Fibroblast of upper back skin (primary cell): ENCODE measurements at places on chromosomes 1 and 21.

GRCh38 chr1:112461200-112461871, 47.4 kb upstream of the WNT2B start:
- DNase-seq, result no peak

- DNase-seq, result no peak
Observed at GRCh38 chr1:40318970-40319621, 2.0 kb upstream of the COL9A2 start.

DNA sequence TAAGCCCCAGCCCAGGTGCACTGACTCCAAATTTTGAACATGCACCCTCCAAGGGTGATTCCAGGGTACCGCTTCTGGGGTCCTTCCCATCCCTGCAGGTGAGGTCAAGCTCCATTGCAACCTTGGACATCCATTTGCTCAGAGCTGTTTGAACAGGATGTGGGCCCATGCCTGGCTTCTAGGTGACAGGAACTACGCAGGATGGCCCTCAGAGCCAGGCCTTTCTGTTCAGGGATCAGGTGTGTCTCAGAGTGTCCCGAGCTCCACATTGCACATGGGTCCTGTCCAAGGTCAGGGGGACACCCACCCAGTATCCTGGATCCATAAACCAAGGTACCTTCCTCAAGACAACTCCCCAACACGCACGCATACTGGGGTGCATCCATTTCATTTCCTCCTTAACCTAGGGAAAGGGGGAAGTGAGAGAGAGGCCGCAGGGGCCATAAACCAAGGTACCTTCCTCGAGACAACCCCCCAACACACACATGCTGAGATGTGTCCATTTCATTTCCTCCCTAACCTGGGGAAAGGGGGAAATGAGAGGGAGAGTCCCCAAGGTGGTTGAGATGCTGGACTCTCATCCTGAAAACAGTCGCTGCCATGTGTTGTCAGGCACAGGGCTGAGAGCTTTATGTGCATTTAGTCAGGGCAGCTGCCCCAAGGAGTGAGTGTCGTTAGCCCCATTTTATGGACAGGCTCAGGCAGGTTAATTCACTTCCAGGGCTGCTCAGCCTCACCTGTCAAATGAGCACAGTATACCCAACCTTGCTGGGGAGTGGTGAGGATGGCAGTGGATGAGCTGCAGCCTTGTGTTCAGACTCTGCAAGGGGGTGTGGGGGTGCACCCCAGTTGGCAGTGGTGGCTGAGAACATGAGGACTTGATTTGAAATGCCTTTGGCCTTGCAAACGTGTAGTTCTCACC, 2.1 kb downstream of the SLC66A1 start:
- no peak for DNase-seq

DNA sequence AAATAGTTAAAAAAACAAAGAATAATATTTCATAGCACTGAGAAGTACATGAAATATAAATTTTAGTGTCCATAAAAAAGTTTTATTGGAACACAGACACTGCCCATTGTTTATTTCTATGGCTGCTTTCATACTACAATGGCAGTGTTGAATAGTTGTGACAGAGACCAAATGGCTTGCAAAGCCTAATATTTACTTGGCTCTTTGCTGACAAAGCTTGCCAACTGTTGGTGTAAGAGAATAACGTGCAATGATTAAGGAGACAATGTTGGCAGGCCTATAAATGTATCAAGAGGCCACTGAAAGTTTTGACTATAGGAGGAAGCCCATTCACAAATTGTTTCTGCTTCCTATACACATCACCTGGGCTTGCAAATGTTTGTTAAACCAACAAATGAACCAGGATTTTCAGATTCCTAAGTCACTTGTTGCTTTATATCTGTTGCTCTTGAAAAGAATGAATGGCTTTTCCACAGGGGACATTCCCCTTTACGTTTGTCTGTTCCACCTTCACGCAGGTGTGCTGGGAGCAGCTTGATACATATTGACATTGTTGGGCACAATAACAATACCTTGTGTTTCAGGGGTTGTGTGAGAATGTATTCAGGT, 5.5 kb upstream of the ST6GALNAC3 start:
- no peak for DNase-seq

DNA sequence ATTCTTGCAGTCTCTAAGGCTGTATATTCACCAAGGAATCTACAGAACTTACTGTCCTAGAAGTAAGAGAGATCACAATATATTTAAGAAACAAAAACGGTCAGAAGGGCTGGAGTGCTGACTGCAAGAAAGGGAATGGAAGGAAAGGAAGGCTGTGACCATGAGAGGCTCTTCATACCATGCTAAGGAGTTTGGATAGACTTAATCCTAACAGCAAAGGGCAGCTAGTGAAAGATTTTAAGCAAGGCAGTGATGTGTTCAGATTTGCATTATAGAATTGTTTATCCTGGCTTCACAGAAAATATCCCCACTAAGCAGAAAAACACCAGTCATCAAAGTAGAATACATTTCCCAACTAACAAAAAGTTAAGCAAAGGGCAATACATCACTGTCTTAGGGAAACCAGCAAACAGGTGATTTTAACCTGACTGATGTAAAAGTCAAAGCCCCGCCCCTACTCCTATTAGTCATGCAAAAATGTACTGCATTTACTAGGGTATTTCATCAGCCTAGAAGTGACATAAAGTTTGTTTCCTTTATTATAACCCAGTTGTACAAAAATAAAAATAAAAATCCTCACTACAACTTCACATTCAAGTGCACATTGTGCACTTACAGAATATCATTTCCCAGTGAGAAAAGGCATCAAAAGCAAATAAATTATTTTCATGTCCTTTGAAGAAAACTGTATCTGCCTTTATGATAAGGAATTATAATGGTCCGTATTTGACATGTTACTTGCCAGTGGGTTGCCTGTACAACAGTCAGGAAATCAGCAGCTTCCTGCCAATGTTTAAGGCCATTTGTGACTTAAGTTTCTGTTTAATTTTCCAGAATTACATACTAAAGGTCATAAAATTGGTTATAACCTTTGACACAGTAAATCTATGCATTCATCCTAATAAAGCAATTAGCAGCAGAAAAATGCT, 17.2 kb downstream of the JAK1 start:
- DNase-seq, result peak; percentile 37

- no peak for DNase-seq
Observed at GRCh38 chr1:201098992-201099677, 13.1 kb downstream of the CACNA1S start.

- DNase-seq, result no peak
Observed at GRCh38 chr1:75641325-75641724, 30.4 kb upstream of the SLC44A5 start.

GRCh38 chr1:201845331-201846083, 16.6 kb downstream of the IPO9 start:
- peak; percentile 49 for DNase-seq

DNA sequence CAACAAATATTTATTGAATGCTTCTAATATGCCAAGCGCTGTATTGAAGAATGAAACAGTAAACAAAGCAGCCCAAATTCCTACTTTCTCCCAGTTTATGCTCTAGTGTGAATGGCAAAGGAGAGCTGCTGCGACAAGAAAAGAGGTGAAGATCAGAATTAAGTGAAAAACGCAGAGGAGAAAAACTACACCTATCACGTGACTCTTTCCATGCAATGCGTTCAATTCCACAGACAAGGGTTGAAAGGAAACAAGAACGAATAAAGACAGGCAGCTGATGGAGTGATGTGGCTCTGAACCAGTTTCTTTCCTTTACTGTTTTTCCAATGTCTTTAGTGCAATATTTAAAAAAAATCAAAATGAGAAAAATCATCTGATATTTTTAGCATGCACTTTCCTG, 23.6 kb downstream of the MT1HL1 start:
- DNase-seq, result no peak
